ENCODE measurements at places on chromosomes 5 and 9.

- DNase-seq, result no peak
These were observed 637.7 kb downstream of the SEMA5A start for GRCh38 chr5:8908055-8908683.

DNA sequence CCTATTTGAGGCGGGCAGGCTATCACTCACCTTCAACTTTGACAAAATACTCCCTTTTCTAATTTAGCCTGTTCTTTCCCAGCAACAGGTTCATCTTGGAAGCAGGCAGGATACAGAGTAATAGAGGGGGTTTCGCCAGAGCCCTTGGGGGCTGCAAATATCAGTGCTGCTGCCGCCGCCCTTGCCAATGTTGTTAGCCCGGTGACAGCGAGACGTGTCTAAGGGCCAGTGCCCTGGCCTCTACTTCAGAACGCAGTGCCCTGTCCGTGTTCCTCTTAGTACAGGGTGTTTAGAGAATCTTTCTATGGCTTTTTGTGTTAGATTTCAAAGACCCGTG is 703 bp downstream of the FAM120AOS start:
- DNase-seq, result peak; percentile 1

DNA sequence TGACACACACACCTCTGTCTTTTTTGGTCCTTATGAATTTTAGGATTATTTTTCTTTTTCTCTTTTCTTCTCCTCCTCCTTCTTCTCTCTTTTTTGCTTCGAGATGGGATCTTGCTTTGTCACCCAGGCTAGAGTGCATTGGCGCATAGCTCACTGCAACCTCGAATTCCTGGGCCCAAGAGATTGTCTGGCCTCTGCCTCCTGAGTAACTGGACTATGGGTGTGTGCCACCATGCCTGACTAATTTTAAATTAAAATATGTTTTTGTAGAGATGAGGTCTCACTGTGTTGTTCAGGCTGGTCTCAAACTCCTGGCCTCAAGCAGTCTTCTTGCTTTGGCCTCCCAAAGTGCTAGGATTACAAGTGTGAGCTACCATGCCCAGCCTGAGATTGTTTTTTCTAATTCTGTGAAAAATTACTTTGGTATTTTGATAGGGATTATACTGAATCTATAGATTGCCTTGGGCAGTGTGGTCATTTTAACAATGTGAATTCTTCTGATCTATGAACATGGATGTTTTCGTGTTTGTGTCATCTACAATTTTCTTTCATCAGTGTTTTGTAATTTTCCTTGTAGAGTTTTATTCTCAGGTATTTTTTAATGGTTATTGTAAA is 7.7 kb downstream of the AHRR start:
- DNase-seq, result no peak

DNA sequence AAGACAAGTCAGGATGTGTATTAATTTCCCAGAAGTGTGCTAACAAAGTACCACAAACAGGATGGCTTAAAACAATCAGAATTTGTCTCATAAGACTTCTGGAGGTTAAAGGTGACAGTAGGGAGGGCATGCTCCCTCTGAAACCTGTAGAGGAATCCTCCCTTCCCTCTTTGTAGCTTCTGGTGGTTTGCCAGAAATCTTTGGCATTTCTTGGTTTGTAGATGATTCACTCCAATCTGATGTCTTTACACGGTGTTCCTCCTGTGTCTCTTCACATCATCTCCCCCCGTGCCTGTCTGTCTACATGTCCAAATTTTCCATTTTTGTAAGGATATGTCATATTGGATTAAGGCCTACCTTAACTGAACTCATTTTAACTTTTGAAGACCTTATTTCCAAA is 471.5 kb downstream of the ZNF608 start:
- DNase-seq, result no peak

- no peak for DNase-seq
These were observed 643.6 kb upstream of the RORB start for GRCh38 chr9:73853549-73853948.

- DNase-seq, result no peak
These were observed 16.8 kb downstream of the NR3C1 start for GRCh38 chr5:143386725-143387124.

DNA sequence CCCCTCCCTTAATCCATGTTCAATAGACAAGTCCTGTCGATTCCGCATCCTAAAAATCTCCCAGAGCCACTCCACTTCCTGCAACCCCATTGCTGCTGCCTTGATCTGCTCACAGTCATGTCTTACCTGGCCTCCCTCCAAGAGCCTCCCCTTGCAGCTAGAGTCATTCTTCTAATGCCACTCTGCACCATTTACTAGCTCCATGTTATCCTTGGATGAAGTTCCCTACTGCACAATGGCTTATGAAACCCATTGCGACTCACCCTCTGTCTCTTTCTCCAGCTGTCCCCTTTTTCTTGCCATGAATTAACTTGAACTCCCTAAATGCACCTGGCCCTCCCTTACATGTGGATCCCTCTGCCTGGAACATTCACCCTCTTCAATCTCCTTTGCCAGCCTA is 39.5 kb downstream of the MEGF10 start:
- DNase-seq, result no peak

DNA sequence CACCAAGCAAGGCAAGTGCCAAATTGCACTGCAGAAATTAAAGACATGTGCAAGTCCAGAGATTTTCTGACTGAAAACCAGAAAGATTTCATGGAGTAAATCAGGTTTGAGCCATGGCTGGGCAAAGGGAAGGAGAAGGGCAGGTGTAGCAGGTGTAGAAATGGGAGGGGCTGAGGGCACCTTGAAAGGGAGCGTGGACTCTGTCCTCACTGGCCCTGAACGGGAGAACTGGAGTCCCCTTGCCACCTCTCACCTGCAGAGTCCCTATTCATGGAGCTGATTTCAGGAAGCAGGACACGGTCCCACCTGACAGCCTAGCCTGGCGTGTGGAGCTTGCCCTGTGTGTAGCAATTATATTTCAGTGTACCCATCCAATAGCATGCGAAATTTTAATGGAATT is 46.3 kb downstream of the UBE2QL1 start:
- no peak for DNase-seq

DNA sequence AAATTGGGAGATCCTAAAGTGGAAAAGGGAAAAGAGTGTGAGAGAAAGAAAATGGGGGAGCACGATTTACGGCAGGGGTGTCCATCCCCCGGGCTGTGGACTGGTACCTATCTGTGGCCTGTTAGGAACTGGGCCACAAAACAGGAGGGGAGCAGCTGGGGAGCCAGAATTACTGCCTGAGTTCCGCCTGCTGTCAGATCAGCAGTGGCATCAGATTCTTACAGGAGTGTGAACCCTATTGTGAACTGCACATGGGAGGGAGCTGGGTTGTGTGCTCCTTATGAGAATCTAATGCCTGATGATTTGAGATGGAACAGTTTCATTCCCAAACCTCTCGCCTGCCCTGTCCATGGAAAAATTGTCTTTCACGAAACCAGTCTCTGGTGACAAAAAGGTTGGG is 108.3 kb upstream of the ADAMTSL1 start:
- DNase-seq, result no peak

GRCh38 chr9:33128570-33128969 is 38.6 kb downstream of the B4GALT1 start:
- no peak for DNase-seq

DNA sequence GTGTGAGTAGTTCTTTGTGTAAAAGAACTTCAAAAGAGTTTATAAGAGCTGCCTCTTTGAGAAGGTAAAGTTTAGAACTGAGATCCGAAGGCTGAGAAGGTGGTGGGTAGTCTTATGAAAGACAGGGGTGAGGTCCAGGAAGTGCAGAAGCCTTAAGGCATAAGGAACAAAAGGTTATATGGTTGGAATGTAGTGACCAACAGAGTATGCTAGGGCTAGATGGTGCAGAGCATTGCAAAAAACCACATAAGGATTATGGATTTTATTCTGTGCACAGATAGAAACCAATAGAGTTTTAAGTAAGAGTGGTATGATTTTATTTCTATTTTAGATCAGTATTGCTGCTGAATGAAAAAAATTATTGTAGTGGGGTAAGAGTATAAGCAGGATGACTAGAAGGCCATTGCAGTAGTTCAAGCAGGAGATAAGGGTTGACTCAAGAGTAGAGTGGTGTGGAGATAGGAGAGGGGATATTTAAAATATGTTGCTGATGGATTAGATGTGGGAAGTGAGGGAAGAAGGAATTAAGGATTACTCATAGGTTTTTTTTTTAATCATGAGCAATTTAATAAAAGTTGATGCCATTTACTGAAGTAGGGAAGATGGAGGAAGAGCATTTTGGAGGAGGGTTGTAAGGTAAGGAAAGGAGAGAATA is 3.7 kb downstream of the RECK start:
- DNase-seq, result no peak

DNA sequence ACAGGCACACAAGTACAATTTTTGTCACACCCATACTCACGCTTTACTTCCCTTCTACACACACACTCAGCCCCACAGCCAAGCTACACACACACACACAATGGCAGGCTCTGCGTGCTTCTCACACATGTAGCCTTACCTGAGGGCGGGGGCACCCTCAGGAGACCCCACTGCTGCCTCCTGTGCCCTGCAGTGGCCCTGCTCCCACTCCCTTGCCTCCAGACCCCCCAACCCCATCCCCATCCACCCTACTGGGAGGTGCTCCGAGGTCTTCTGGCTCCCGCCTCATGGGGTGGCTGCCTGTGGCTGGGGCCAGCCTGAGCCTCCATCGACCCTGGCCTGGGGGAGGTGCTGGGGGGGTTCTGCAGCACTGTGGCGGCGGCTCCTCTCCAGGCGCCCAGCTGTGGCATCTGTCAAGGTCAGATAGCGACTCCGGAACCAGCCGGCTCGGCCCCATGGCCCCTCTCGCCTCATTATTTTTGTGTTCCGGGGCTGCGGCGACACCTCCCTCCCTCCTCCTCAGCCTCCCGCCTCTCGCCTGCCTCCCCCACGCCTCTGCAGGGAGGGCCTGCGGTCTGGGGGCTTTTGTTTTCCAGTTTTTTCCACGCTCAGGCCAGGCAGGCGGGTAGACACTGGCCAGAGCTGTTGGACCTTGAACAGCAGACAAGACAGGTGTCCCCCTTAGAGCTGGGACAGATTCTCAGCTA is 21.7 kb downstream of the CXXC5 start:
- DNase-seq, result no peak

DNA sequence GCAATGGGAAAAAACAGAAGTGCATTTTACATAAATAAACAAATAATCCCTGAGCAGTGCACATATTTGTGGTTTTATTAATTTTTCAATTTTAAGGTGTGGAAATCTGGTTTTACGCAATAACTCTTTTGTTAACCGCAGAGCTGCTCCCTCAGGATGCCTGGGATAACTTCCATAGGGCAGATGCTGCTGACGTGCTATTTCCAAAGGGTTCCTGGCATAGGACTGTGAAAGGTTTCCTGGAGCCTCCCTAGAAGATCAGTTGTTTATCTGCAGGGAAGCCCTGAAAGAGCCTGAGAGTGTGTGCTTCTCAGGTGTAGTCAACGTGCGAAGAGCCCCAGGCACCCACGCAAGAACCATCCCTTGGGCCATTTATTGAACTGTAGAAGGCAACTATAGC is 443.5 kb downstream of the PLK2 start:
- no peak for DNase-seq

DNA sequence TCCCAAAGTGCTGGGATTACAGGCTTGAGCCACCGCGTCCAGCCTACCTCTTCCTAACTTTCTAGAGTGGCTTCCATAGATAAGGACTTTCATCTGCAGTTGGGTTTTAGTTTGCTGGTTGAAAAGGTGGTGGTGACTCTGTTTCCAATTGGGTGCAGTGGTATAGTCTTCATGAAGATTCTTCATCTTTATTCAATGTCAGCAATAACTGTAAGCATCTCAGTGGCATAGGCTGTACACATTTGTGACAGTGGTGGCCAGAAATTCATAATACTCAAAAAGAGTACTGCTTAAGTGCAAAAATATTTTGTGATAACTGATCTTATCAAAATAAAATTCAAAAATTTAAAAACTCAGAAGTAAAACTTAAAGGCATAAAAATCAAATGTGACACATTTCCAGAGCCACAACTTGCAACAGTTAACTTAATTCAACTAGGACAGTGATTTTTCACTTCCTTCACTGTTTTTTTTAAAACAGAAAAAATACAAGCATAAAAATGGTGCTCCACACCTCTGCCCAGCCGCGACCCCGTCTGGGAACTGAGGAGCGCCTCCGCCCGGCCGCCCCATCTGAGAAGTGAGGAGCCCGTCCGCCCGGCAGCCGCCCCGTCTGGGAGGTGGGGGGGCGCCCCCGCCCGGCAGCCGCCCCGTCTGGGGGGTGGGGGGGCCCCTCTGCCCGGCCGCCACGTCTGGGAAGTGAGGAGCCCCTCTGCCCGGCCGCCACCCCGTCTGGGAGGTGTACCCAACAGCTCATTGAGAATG is 56.4 kb upstream of the CDK5RAP2 start:
- no peak for DNase-seq

DNA sequence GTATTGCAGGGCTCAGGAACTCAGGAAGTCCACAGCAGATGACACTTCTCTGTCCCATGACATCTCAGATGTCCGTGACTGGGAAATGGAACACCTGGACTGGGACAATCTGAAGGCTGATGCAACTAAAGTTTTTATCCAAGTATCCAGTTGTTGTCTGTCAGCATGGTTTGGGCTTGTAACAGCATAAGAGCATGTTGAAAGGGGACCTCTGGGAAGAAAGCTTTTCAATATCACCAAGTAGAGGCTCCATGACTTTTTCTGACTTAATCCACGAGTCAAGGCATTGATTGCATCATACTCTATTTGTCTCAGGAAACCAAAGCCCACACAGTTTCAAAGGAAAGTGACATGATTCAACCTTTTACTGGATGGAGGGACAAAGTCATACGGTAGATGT is 807.7 kb downstream of the MTRR start:
- DNase-seq, result no peak

- DNase-seq, result no peak
These were observed 3.2 kb downstream of the ZNF366 start for GRCh38 chr5:72503888-72504491.

DNA sequence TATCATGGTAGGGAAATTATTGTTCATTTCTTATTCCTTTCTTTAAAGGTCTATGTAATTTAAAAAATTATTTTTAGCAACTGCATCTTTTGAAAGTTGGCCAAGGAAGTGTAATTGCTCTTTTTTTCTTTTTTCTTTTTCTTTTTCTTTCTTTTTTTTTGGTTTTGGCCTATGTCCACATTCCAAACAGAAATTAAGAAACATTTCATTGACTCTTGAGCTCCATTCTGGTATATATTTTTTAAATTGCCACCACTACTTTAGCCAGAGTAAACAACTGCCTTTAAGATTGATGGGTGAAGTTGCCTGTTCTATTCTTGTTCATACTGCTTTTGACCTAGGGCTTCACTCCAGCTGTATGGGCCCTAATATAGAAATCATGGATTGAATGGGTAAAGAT is 75.8 kb upstream of the TMEM171 start:
- DNase-seq, result no peak

DNA sequence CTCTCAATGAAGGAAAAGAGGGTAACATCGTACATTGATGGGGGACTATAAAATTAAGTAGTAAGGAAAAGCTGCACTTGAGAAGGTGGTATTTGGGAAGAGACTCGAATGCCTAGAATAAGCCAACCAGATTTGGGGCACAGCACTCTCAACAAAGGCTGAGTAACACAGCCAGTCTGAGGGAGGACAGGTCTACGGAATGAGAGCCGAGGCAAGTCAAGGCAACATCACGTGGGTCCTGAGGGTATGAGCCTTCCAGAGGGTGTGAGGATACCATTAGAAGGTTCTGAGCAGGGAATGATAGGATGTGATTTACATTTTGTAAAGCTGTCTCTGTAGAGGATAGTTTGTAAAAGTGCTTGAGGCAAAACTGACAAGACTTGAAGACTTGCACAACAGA is 434.1 kb downstream of the RAB3C start:
- no peak for DNase-seq

Measured in CD4-positive, alpha-beta T cell (primary cell).